ENCODE measurements at places on chromosomes 4 and X.
A peak's percentile ranks its signal among the peaks of the same experiment; 100 is the strongest.

GRCh38 chrX:38975368-38975942, 174.2 kb downstream of the MID1IP1 start:
- DNase-seq, result no peak

DNA sequence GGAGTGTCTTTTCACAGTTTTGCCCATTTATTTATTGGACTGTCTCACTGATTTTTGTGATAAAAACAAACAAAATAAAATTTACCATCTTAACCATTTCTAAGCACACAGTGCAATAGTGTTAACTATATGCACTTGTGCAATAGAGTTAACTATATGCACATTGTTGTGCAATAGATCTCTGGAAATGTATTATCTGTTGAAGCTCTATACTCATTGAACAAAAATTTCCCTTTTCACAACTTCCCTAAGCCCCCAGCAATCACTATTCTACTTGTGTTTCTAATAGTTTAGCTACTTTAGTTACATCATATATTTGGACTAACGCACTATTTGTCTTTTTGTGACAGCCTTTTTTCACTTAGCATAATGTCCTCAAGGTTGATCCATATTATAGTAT, 59.7 kb upstream of the BEX4 start:
- DNase-seq, result no peak

- no peak for DNase-seq
Measured at GRCh38 chr4:126790633-126791032, 842.1 kb upstream of the INTU start.

DNA sequence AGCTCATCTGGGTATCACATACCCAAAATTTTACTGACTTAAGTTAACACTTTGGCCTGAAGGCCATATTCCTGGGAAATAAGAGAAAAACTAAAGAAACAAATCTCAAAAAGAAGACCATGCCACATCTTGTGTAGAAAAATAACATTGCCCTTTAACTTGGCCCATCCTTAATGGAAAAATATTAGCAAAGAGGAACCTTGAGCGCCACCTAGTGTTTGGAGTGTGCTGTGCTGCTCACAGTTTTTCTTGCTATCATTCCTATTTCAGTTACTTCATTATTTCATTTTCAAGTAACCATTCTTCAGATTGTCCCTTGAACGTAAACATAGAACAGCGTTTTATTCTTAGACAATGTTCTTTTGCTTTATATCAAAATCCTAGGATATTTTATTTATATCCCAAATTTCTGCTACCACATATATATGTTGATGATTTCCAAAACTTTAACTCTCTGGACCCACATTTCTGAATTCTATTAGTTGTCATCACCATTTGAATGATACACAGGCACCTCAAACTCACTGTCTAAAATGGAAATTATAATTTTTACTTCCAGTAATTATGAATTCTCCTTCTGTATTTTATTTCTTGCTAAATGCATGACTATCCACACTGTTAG, 999.0 kb upstream of the ADGRL3 start:
- peak; percentile 48 for DNase-seq

GRCh38 chr4:156790866-156791265, 180.7 kb downstream of the PDGFC start:
- DNase-seq, result no peak

DNA sequence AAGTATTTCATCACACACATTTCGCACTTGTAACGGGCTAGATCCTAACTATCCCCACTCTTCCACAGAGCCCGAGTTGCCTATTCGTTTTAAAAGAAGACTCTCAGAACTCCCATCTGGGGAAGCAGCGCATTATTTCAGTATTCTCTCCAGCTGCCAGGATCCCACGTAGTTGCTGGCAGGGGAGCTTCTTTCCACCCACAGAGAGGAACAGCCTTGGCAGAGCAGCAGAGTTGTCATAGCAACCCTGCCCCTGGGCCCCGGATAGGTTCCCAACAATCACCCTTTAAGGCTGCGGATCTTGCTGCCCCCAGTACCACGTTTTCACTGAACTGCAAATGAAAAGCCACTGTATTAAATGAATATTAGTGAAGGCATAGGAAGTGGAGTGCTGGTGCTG, 106.7 kb downstream of the GPM6A start:
- peak; percentile 55 for DNase-seq

Measured in WTC11 (cell line).